SJSA1 (cell line): ENCODE measurements at places on chromosomes 5 and 9. TPM values are rescaled to one million over a fixed set of nuclear protein-coding genes. Genes with fewer than 3 reads are reported as not detected.

DNA sequence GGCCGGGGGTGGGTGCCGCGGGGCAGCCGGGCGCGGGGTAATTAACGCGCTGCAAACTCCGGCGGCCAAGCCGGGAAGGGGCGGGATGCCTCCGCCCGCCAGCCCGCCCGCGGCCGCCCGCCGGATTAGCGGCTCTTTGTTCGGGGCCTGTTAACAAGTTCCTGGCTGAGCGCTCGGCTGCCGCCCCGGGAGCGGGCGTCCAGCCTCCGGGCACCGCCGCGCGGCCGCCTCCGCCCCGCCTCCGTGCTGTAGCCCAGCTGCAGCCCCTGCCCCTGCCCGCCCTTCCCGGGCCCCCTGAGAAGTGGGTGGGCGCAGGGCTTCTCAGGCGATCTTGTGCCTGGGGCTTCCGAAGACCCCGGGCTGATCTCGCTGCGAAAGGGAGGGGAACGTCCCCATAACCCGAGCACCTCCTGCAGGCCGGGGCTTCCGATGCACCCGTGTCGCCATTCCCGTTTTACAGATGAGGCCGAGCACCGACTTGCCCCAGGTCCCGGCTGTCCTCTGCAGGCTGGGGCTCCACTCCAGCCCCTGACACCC lies 7.5 kb downstream of the UNC5A start:
- DNase-seq, result peak; percentile 35

DNA sequence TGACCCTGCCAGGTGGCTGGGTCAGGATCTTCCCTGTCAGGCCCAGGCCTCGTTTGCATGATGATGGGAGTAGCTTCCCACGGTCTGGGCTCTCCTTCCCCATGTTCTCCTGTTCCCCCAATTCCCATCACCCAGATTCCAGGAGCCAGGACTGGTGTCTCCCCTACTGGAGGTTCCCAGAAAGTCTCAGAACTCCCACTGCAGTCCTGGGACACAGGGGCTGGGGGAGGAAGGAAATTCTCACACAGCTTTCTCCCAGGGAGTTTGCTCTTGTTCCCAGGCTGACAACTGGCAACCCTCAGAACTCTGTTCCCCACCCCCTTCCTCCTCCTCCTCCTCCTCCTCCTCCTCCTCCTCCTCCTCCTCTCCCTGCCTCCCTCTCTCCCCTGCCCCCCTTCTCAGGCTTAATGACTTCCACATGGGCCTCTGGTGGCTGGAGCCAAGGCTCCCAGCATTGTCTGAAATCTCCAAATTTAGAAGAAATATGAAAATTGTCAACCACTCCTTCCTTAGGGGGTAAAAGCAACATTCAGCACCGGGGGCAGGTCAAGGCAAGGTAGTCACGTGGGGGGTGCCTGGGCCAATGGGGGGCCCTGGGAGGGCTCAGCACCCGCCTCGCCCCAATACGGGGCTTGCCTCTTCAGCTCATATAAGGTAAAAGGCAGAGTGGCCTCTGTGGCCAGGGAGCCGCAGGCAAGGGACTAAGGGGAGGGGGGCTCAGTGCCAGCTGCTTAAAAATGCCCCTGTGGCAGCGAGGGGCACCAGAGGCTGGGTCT lies 27.3 kb upstream of the IL17B start:
- peak; percentile 94 for DNase-seq

GRCh38 chr9:76557674-76558225 lies 98.8 kb downstream of the GCNT1 start:
- DNase-seq, result no peak

- DNase-seq, result no peak
Observed at GRCh38 chr9:81621785-81622259, 67.5 kb downstream of the TLE1 start.

GRCh38 chr5:79990598-79991507 lies at the start of gene MTX3:
Gene MTX3 (minus strand): TSS chr5:79991262. CDS start chr5:79991238, 24 bp downstream.
- peak; percentile 82 for DNase-seq

DNA sequence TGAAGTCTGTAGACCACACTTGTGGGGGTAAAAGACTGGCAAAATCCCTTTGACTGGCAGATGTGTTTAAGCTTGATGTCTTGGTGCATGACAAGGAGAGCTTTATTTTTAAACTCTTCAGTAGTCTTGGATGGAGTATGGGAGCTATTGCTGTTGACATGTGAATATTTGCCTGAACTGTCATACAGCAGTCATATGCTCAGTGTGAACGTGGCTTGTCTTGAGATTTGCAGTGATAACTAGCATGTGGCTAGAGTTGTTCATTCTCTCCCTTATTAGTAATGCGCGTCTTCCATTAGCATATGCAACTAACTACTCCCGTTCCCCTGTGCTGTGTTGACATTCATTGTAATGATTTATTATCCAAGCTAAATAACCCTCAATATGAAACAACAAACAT lies 523.6 kb upstream of the WWC1 start:
- no peak for DNase-seq

GRCh38 chr9:995781-996180 lies 19.3 kb downstream of the DMRT3 start:
- DNase-seq, result no peak

- peak; percentile 82 for DNase-seq
Observed at GRCh38 chr9:134403682-134404301, 77.5 kb downstream of the RXRA start.

GRCh38 chr5:18216729-18217128 lies 582.5 kb downstream of the TAF11L14 start:
- DNase-seq, result no peak

GRCh38 chr5:86320266-86320665 lies 297.5 kb upstream of the COX7C start:
- DNase-seq, result no peak

GRCh38 chr5:154196955-154197652 lies 6.6 kb downstream of the GALNT10 start:
- no peak for DNase-seq

DNA sequence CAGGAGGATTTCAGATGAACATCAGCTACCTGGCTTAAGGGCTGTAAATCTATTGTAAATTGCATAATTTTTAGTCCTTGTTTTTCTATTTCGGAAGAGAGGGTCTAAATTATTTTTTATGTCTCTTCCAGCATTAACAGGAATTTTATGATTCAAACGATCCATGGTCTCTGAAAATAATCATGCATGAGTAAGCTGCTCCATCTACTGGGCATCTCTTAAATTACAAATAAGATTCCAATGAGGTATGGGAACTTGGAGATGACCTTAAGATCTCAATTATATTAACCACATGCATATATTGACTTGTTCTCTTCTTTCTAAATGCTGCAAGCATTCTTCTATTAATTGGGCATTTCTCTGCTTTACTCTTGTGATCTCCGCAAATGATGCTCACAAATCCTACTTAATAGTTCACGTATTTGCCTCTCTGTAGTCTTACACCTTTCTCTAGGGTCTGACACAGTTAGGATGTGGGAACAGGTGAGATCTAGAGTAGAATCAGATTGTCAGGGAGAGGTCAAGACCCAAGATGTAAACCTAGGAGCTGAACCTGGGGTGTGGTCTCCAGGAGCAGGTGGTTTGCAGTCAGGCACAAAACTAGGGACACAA lies 86.9 kb downstream of the NUDT12 start:
- no peak for DNase-seq

- DNase-seq, result no peak
Observed at GRCh38 chr5:569358-569867, 42.7 kb upstream of the CEP72 start.

- DNase-seq, result no peak
Observed at GRCh38 chr5:148816357-148816756, 10.1 kb upstream of the ADRB2 start.

DNA sequence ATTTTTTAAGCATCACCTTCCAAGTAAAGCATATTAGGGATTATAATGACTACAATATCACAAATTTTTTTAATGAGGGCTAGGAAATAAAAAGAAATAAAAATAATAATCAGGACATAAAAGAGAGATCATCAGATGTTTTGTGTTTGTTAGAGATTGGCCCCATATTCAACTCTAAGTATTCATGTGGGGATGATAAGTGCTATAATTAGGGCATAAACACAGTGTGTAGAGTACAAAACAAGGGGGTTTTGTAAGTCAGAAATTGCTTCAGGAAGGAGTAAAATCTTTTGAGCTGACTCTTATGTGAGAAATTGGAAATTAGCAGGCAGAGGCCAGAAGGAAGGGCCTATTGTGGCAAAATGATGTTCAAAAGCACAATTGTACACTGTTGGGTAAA lies 127.3 kb downstream of the STARD4 start:
- DNase-seq, result no peak

GRCh38 chr5:34021334-34021733 lies 13.5 kb upstream of the AMACR start:
- DNase-seq, result no peak

GRCh38 chr9:36867241-36867640 lies 166.8 kb downstream of the PAX5 start:
- no peak for DNase-seq

DNA sequence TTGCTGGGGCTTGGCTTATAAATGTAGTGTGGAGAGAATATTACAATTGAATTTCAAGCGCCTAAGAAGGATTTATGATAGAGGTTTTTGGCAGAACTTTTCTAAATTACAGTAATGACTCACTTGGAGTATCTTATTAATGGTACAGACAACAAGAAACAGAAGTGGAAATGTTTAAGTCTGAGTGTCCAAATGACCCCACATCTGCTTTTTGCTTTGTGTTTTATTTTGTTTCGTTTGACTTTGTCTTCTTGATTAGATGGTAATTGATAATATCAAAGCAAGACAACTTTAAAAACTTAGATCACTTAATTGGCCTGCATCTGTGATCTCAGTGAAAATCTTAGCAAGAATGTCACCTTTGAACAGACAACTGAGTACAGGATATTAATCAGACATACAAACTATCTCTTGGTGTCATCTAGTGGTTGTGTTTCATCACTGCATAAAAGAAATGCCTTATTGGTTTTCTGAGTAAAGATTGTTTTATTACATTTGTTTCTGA lies 577.4 kb downstream of the ISL1 start:
- DNase-seq, result no peak

GRCh38 chr9:93682155-93682968 lies 106.0 kb downstream of the PHF2 start:
- DNase-seq, result peak; percentile 20

- no peak for DNase-seq
Observed at GRCh38 chr9:133787754-133788025, 49.5 kb upstream of the SARDH start.

DNA sequence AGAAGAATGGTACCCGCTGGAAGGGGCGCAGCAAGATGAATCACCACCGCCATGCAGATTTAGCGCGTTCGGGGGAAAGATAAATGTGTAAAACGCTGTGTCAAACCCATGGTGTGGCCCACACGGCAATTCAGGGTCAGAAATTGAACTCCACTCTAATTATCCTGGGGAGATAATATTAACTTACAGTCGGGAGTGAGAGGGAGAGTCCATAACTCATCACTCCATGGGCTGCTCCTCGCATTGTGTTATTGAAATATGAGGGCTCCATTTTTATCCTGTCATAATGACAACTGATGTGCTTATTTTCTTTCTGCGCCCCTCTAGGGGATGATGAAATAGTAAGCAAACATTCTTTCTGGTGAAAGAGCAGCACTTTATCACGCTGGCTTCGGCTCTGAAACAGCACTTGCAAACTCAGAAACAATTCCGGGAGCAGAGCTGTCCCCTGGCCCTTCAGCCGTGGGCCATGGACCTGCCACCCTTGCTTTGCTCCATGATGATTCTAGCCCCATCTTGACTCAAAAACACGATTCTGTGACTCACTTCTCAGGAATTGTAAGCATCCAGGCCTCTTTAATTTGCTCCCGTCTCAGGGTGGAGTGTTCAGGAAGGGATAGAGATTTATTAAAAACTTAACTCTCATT lies 431.6 kb downstream of the IRX1 start:
- no peak for DNase-seq

GRCh38 chr5:152701305-152701949 lies 296.3 kb upstream of the NMUR2 start:
- no peak for DNase-seq

DNA sequence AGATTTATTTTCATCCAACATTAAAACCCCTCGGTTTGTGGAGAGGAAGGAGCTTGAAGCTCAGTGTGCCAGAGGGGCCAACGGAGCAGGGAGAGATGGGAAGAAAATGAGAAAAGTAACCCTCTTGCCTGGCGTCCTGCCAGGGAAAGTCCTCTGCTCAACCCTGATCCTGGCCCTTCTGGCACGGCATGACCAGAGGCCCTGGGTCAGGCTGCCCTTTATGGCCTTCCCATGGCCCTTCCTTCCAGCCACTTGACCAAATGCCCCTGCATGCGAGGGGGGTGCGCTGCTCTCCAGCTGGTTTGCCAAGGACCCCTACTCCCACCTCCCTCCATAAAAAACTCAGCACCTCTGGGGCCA lies 43.8 kb downstream of the SPRY4 start:
- no peak for DNase-seq

GRCh38 chr9:90124961-90125360 lies 517.7 kb downstream of the DIRAS2 start:
- no peak for DNase-seq

- no peak for DNase-seq
Observed at GRCh38 chr5:173963867-173964441, 25.0 kb upstream of the C5orf47 start.

GRCh38 chr5:157914151-157914788 lies 55.3 kb upstream of the CLINT1 start:
- DNase-seq, result no peak

- peak; percentile 77 for DNase-seq
Observed at GRCh38 chr9:128072144-128073021, 4.4 kb downstream of the SLC25A25 start.

GRCh38 chr9:20781092-20781491 lies 97.0 kb downstream of the FOCAD start:
- DNase-seq, result no peak

DNA sequence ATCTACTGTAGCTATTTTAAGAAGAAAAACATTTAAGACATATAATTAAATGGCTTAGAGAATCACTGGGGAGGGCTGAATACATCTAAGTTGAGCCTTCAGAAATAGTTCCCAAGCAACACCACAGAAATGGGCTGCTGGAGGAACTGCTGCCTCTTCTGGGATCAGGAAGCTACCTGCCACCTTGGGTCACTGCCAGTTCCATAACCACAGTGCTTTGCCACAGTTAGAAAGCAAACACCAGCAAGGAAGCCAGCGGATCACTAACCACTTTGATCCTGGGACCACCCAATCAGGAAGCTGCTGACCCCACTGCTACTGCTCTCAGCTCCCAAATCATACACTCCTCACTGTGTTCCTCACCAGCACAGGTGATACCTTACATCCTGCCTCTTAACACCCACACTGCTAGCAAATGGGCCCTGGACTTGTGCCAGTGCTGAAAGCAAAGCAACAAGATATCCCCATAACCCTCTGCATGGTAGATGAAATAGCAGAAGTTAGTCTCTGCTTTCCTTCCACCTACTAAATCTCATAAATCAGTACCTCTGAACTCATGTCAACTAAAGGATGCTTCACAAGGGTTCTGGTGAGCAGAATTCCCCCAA lies 346.9 kb downstream of the DEPDC1B start:
- DNase-seq, result no peak

Gene ABCA2
- total RNA-seq, result 0.81 and 1.3 TPM in 2 replicates

Gene TOR1A
- 29.4 and 42.8 TPM in 2 replicates for total RNA-seq

Gene SAPCD2
- 21.5 and 24.9 TPM in 2 replicates for total RNA-seq

Gene HACD4
- total RNA-seq, result 2.6 and 5.2 TPM in 2 replicates

Gene SLC6A3
- not detected in 2 replicates for total RNA-seq

Gene TMC1
- total RNA-seq, result 0.06 and 0.84 TPM in 2 replicates

Gene TRIO
- total RNA-seq, result 62.2 and 99.6 TPM in 2 replicates

Gene TMEM161B
- total RNA-seq, result 13.5 and 15.2 TPM in 2 replicates

Gene AK3
- total RNA-seq, result 46.6 and 47.2 TPM in 2 replicates

Gene PCDHGB3
- total RNA-seq, result 1.1 TPM in 1 of 2 replicates, not detected in the other

Gene FAXDC2
- total RNA-seq, result 0.32 TPM in 1 of 2 replicates, not detected in the other

Gene OBP2A
- not detected in 2 replicates for total RNA-seq

Gene MLANA
- not detected in 2 replicates for total RNA-seq

Gene ZNF169
- 0.09 and 1.4 TPM in 2 replicates for total RNA-seq

Gene MCTP1
- 13.3 and 15.9 TPM in 2 replicates for total RNA-seq

Gene RGS14
- total RNA-seq, result 1.6 TPM in 1 of 2 replicates, not detected in the other

Gene GFRA3
- total RNA-seq, result not detected in 2 replicates

Gene RFESD
- 0.72 and 1.7 TPM in 2 replicates for total RNA-seq

Gene FLT4
- total RNA-seq, result not detected in 2 replicates
